Renal pelvis (tissue), 12 donors: ENCODE measurements at places on chromosomes 5 and 9. TPM values are rescaled to one million over a fixed set of nuclear protein-coding genes. Genes with fewer than 3 reads are reported as not detected.

GRCh38 chr5:115343855-115344254 is 47.4 kb upstream of the CCDC112 start:
- DNase-seq = no peak

DNA sequence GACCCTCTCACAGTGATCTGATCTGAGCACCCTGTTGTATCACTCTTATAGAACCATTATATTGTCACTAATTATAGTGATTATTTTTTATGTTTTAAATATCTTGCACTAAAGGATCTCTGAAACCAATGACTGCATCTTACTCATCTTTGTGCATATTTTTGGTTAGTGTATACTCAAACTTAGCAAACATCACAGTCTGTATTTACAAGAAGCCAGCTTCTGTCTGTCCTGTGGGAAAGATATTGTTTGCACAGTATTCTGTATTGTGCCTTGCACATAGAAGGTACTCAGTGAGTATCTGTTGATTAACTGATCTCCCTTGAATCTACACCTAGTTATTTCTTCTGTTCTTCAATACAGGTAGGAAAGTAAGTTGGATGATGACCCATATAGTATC is 131.5 kb downstream of the PAM start:
- DNase-seq = no peak

DNA sequence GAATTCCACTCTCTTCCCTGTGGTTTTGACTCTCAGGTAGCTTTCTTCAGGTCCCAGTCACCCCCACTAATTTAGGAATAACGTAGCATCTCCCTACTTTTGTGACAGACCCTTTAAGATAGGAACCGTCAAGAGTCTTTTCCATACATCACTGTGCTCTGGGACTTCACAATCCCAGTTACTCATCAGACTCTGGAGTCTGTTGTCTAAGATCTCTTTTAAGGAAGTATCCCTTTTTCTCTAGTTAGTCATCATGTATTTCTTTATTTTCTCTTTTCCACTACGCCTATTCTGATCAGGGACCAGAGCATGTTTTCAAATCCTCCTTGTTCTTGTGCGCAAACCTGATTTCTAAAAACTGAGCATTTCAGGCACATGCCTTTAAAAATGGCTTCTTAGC is 143.0 kb downstream of the GOLPH3 start:
- no peak for DNase-seq

- no peak for DNase-seq
These were observed 245.3 kb downstream of the BNC2 start for GRCh38 chr9:16625161-16625631.

GRCh38 chr9:35537913-35538312 is 48.0 kb downstream of the RUSC2 start:
- DNase-seq = no peak

DNA sequence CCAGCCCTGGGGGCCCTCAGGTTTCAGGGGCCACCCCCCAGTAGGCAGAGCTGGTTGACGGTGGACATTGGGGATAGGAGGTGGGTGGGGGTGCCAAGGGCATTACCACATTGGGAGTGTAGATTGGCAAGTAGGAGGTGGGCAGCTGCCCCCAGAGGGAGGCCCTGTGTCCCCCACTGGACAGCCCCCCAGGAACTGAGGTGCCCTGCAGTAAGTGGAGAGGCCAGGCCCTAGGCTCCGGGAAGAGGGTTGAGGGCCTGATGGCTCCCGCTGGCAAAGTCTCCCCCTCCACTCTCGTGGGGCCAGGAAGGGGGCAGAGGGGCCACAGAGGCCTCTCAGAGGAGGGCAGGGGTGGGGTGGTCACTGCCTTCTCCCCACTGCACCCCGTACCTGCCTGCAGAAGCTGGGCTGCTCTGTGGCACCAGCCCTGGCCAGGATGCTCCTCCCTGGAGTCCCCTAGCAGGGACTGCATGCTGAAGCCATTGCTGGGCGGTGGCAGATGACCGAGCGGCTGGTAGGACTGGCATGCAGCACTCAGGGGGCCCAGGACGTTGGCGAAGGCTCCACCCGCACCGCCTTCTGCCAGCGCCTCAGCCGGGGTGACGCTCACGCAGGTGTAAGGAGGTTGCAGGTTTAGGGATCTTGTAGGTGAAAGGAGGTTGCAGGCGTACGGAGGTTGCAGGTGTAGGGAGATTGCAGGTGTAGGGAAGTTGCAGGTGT is 89.6 kb upstream of the CACNA1B start:
- no peak for DNase-seq

GRCh38 chr5:111953351-111954127 is 196.5 kb upstream of the NREP start:
- DNase-seq = no peak

PCDHAC2 gene
- polyA plus RNA-seq = 0.29 TPM

ZMAT2 gene
- 131 TPM for polyA plus RNA-seq

NR3C1 gene
- 33.8 TPM for polyA plus RNA-seq

CARTPT gene
- not detected for polyA plus RNA-seq
